ENCODE measurements at places on chromosomes 7 and 10. TPM values are rescaled to one million over a fixed set of nuclear protein-coding genes. Genes with fewer than 3 reads are reported as not detected.

- peak; percentile 91 for DNase-seq
Observed at GRCh38 chr10:43396061-43396927, 12.7 kb downstream of the HNRNPF start.

DNA sequence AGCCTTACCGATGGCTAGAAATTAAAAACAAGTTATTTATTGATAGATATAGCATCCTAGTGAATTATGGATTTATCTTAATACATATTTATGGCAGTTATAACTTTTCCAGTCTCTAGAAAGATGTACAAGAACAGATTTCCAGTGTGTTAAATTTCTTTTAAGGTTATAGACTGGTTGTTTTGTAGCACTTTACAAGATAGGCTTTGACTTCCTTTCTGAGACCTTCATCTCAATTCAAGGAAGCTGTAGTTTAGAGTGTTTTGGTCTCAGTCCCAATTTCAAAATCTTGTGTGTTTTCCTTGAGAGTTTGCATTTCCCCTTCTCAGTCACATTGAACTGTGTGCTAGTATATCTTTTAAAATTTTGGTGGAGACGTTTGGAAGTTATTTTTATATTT is 30.1 kb downstream of the PLEKHA1 start:
- DNase-seq: no peak

GRCh38 chr10:17005621-17006566 is 123.7 kb downstream of the CUBN start:
- DNase-seq: no peak

DNA sequence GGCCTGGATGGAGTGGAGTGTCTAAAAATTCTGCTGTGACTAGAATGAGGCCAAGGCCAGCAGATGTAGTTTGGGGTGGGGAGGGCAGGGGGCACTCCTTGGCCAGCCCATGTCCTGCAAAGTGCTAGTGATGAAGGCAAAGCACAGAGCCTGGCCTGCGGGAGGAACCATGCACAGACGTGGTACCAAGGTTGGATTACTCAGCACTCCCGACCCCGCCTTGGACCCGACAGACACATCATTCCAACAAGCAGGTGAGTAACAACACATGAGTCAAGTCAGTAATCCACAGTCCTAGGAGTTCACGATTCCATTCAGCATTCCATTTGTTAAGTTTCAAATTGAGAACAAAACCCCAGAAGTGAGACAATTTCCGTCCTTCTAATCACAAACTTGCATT is 317.3 kb downstream of the TCERG1L start:
- DNase-seq: no peak

DNA sequence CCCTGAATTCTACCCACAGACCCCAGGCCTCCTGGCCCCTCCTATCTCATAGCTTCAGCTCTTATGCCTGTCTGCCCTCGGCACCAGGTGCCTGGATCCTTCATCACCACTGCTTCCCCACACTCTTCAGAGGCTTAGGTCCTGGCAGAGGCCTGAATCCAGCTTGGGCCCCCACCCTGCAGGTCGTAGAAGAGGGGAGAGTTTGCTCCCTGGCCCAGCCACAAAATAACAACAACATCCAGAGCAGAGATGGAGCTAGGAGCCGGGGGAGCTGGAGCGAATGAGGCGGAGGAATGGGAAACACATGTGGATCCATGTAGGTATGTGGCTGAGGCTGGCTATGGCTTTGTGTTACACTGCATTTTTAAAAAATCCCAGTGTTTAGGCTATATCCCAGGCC is 7.8 kb upstream of the OPN4 start:
- DNase-seq: no peak

DNA sequence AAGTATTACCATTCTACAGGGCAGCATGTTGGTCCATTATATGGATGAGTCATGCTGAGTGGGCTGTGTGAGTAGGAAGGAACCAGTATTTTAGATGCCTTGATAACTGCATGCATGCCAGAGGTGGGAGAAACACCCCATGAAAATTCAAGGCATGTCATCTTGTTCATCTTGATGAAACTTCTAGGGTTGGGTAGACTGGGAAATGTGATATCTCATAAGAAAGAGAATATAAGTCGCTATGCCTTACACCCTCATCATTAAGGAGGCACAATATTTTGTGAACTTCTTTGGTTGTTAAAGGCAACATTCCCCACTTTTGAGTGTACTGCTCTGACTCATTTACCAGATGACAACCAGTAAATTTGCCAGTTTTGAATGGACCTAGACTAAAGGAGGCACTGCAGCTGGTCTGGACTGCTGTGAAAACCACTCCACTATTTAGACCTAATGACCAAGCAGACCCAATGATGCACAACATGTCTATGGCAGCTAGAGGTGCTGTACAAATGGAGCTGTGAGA is 48.0 kb downstream of the ZNF365 start:
- no peak for DNase-seq

DNA sequence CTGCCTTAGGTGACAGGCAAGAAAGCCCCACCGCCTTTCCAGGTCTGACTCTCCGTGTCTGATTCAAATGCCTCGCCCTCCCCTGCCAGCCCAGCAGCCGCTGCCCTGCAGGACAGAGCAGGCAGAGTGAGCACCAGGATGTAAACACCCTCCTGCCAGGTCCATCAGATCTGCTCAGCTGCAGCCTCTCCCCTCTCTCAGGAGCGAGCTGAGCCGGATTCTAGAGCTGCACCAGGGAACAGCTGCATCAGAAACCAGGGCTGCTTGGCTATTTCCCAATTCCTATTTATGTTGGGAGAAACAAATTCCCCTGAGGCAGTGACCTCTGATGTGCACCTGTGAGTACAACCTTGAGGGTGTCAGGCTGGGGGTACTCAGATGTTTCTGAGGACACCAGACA is 121.5 kb upstream of the ZMIZ1 start:
- DNase-seq: no peak

GRCh38 chr7:150719960-150720891 is 3.8 kb downstream of the GIMAP1 start:
- no peak for DNase-seq

DNA sequence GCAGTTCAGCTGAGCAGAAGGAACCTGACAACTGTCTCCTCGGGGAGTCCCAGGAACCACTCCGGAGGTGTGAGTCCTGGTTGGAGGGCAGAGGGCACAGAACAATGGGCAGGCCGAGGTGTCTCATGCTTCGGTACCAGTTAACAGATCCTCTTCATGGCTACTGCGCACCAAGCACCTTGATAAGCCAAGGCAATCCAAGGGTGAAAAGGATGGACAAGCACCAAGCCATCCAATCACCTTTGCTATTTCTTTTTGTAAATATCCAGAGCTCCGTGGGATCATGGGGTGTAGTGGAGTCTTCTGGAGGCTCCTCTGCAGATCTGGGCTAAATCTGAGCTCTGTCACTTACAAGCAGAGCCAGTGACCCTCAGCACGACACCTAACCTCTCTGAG is 233.5 kb downstream of the WDR11 start:
- DNase-seq: no peak

DNA sequence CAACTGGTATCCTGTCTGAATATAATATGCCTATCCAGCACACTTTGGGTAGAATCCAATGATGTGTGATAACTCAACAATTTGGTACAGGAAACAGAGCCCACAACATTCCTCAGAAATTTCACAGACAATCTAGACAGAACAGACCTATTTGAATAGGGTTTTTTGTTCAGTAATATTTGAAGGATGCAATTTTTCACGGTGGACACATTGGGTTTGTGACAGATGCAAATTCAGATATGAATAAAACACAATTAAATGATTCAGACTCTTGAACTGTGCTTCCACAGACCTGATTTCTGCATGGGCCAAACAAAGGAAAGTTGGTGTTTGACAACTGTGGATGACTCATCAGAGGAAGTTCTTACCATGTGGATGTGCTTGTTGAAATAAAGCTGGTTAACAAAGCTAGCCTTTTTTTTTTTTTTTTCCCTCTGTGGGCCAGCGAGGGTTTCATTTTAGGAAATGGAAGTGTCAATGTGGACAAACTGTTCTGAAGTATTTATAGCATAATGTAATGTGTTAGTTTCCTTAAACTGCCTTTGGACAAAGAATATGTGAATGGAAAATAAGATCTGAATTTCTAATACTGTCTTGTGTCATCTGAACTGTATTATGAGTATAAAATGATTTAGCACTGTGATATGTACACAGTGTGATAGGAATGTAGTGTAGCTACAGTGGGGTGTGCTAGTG is 43.2 kb upstream of the FAM133B start:
- DNase-seq: no peak

DNA sequence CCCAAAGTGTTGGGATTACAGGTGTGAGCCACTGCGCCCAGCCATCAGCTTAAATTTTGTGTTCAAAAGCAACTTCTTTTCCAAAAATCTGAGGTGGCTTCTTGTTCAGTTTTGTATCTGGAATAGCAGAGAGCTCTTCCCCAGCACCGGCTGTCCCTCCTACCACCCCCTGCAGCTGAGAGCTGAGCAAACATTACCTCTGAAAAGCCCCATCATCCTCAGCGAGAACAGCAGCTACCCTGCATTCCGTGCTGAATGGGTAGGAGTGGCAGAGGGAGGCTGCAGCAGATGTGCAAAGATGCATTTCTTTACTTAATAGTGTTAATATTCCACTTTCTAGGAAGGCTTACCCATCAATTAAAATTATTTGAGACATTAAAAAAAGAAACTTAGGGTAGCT is 31.8 kb downstream of the CCM2 start:
- no peak for DNase-seq

- DNase-seq: no peak
Observed at GRCh38 chr10:104036069-104036384, 49.7 kb downstream of the COL17A1 start.

DNA sequence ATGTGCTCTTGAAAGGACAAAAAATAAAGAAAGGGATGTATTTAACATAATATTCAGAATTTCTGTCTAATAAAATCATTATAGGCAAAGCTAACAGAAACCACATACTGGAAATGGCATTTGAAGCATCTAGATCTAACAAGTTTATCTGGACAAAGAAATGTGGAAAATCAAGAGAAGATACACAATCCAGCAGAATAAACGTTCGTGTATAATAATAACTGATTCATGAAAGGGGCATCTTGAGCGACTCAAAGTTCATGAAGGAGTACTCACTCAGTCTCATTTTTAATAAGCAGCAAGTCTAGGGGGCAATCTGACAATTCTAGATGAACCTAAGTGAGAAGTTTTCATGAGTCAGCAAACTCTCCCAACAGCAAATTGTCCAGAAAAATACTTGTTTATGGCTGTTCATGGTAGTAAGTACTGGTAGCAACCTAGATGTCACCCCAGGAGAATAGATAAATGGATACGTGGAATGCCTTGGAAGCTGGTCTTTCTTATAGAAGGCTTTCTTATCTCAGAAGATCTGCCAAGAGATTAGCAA is 541.8 kb downstream of the INHBA start:
- no peak for DNase-seq

TMEM213 gene
- not detected for total RNA-seq

EVX1 gene
- not detected for total RNA-seq

SPDYE9 gene
- total RNA-seq: not detected

LIPJ gene
- total RNA-seq: 0.36 TPM

BAG3 gene
- total RNA-seq: 62.4 TPM

VWC2 gene
- not detected for total RNA-seq

Data from sigmoid colon (tissue), 7 donors.